ENCODE measurements at places on chromosomes 13 and 19.

GRCh38 chr19:15622991-15623390 is 8.0 kb downstream of the CYP4F8 start:
- DNase-seq, result no peak

- no peak for DNase-seq
Observed at GRCh38 chr19:49951806-49952478, 9.0 kb downstream of the SIGLEC11 start.

DNA sequence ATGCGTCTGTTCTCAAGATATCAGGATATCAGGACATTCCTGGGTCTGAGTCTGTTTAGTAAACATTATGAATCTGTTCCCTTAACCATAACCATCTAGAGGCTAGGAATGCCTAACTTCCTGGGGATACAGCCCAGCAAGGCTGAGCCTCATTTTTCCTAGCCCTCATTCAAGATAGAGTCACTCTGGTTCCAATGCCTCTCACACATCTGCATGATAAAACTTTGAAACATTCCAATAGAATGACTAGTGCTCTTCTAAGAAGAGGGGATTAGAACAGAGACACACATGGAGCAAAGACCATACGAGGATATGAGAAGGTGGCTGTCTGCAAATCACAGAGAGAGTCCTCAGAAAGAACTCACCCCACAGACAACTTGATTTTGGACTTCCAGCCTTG is 20.6 kb upstream of the CABP5 start:
- no peak for DNase-seq

- no peak for DNase-seq
Observed at GRCh38 chr13:36789061-36789460, 30.0 kb upstream of the RFXAP start.

DNA sequence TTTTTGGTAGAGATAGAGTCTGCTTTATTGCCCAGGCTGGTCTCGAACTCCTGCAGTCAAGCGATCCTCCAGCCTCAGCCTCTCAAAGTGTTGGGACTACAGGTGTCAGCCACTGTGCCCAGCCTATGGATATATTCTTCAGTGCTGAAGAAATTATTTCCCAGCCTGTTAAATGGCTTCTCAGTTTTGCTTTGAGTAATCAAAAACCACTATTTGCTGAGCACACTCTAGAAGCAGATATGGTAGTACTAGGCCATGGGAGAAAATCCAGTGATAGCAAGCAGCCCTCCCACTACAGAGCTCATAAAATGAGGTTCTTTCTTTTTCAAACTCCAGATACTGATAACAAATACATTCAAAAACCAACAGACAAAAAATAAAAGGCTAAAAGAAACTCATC is 80.6 kb upstream of the CLDN10 start:
- DNase-seq, result no peak

- DNase-seq, result no peak
Observed at GRCh38 chr13:74987124-74987690, 494.8 kb downstream of the TBC1D4 start.

GRCh38 chr13:79482281-79482970 is 1.5 kb downstream of the NDFIP2 start:
- peak; percentile 9 for DNase-seq

All from GM03348 (cell line).